Stimulated activated CD4-positive, alpha-beta T cell treated with anti-CD3 and anti-CD28 coated beads, Interleukin-1b, Interleukin-23, amount 100 ng/mL, for 4 hours (primary cell): ENCODE measurements at places on chromosomes 13 and 19.
A peak's percentile ranks its signal among the peaks of the same experiment; 100 is the strongest.

DNA sequence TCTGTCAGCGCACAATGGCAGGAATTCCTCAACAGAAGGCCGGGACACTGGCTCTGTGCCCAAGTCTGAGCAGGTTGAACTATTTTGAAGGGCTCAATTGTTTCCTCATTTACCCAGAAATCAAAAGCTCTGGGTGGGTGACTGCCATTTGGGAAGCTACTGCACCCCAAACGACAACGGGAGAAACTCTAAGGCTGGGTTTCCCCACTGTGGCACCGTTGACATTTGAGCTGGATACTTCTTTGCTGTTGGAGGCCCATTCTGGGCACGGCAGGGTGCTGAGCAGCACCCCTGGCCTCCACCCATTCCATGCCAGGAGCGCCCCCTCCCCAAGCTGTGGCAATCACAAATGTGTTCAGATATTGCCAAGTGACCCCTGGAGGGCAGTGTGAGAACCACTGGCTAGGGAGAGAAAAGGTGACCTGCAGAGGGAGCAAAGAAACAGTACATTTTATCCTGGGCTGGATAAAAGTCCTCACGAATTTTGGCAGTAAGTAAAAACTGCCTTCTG is 62.5 kb downstream of the RFX2 start:
- no peak for DNase-seq

DNA sequence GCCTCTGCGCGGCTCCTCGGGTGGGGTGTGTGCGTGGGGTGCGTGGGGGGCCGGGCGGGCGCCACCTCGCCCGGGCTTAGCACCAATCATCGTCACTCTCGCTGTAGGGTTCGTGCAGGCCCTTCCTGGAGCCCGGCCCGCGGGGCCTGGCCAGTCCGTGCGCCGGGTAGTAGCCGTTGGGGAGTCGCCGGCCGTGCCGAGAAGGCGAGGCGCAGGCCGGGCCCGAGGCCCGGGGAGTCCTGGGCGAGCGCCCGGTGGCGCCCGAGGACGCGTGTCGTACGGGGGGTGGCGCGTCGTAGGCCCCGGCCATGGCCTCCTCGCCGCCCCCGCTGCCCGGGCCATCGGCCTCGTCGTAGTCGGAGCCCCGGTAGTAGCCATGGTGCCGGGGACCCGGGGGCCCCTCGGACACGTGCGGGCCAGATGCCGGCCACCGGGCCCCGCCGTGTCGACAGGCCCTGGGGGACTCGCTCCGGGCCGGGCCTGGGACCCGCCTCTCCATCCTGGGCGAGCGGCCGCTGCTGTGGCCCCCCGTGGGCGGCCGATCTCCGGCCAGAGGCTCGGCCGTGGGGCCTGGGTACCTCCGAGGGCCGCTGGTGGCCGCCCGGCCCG is 57.1 kb downstream of the IER2 start:
- DNase-seq: no peak

DNA sequence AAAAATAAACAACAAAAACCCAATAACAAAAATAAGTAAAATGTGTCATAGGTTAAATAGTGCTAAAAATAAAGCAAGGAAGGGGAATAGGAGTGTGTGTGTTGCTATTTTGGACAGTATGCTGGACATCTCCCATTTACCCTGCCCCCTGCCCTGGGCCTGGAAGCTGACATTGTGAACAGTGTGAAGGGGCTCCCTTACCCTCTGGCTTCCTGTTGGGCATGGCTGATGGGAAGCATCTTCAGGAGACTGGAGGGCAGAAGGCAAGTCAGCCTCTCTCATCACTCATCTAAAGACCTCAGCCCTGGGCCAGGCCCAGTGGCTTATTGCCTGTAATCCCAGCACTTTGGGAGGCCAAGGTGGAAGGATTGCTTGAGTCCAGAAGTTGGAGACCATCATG is 26.7 kb downstream of the KCTD15 start:
- DNase-seq: no peak

DNA sequence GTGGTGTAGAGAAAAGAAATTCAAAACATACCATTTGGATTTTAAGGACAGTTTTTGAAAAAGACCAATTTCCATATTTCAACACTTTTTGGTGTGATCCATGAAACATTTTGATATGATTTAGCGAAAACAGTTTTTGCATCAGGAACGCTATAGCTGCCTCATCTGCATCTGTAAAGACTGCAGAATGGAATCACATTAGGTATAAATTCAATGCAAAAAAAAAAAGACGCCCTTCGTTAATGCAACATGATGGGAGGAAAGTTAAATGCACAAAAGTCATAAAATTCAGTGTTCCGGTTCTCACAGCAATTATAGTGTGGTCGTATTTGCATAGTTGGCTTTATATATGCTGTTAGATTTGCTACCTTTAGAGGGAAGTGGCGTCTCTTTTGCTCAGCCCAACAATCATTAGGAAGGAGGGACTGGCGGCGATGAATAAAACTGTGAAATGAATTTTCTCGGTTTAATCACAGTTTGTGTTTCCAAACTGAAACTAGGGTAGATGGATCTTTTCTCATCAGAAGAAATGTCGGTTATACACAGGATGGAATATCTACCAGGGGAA is 215.7 kb downstream of the TEX29 start:
- DNase-seq: no peak

- no peak for DNase-seq
Measured at GRCh38 chr19:31255174-31255799, 93.9 kb downstream of the TSHZ3 start.

DNA sequence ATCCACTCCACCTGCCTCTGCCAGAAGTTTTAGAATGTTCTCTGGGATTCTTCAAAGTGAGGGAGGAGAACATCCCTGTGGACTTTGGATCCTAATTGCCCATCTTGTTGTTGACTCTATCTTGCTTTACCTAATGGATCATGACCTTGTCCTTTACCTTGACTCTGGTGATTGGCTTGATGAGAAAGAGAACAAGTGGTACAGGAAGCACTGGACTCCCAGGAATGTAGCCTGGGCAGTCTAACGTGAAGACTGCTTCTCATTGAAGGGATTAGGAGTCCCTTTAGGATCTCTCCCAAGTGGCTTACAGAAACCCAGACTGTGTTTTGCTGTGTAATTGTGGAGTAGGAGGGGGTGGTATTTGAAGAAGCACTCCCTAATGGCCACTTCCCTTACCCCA is 63.9 kb downstream of the SLC10A2 start:
- no peak for DNase-seq

DNA sequence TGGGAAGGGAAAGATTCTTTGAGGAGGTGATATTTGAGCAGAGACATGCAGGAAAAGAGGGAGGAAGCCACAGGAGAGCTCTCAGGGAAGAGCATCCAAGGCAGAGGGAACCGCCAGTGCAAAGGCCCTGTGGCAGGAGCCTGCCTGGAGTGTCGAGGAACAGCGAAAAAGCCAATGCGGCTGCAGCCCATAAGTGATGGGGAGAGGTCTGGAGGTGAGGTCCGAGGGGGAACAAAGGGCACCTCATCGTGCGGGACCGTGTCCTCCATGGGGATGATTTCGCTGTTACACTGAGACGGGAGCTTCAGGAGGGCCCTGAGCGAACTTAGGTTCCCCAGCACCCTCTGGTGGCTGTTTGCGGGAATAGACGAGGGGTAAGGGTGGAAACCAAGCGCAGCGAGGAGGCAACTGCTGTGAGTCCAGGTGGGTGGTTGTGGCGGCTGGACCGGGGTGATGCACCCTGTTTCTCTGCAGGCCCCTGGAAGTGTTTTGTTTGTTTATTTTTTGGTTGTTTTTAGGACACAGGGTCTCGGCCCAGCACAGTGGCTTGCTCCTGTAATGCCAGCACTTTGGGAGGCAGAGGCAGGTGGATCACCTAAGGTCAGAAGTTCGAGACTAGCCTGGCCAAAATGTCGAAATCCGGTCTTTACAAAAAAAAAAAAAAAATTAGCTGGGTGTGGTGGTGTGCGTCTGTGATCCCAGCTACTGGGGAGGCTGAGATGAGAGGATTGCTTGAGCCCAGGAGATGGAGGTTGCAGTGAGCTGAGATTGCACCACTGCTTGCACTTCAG is 5.9 kb upstream of the EHD2 start:
- peak; percentile 63 for DNase-seq

DNA sequence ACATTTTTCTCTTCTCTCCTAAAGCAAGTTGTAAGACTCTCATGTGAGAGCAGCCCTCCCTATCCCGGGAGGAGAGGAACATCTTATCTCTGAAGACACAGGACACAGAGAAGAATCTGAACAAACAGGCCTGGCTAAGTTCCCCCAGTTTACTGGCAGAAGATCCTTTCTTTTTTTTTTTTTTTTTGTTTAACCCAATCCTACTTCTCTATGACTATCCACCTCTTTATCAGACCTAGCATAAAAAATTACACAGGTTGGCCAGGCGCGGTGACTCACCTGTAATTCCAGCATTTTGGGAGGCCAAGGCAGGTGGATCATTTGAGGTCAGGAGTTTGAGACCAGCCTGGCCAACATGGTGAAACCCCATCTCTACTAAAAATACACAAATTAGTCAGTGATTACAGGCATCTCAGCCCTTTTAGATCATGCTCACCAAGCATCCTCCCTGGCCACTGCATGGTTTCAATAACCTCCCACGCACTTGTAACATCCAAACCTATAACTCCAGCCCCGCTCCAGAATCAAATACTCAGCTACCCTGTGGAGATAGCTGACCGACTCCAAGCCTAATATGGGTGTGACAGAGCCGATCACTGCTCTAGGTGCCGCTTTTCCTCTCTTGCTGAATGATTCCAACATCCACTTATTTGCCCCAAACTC is 27.3 kb upstream of the MUC16 start:
- no peak for DNase-seq

- DNase-seq: peak; percentile 29
Measured at GRCh38 chr19:18789883-18790565, 1.1 kb downstream of the COMP start.
